ENCODE measurements at places on chromosomes 5 and 9.
A peak's percentile ranks its signal among the peaks of the same experiment; 100 is the strongest.

DNA sequence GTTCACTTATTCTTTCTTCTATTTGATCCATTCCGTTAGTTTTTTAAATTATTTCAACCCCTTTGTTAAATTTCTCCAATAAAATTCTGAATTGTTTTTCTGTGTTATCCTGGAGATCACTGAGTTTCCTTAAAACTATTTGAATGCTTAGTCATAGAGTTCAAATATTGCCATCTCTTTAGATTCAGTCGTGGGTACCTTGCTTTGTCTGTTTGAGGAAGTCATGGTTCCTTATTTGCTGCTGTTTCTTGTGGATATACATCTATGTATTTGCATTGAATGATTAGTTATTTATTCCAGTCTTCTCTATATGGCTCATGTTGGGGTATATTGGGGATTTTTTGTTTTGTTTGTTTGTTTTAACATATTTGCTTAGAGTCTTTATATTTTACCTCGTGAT lies 80.6 kb downstream of the HINT1 start:
- no peak for DNase-seq

GRCh38 chr5:126499278-126499677 lies 76.1 kb downstream of the GRAMD2B start:
- DNase-seq, result peak; percentile 56

DNA sequence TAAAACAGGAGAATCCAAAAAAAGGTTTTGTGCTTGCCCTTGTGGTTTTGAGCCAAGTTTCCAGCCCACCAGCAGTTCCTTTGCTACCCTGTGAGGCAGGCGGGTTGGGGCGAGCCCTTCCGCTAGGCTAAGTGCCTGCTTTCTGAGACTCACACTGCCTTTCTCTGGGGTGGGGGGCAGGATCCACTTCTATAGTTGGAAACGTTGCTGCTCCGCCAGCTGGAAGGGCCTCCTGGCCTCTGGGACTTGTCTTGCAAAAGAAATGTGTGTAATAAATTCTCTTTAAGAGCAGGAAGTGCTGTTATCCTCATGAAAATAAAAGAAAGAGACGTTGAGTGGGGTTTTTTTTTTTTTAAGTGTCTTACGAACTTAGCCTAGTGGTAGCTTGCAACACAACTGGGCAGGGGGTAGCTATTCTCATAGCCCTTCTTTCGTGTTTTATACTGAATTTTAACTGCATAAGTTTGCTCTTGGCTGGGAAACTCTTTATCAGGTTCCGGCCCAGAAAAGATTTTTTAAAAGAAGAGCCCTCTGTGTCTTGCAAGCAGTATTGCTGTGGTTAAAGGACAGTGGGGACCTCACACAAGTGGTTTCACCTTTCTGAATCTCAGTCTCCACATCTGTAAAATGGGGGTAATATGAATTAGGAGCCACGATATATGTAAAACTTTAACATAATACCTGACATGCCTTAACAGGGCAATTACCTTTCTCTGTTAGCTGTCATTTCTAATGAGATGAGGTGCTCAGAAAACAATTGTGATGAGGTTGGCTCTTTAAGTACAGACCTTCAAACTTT lies 19.8 kb downstream of the JADE2 start:
- peak; percentile 86 for DNase-seq

DNA sequence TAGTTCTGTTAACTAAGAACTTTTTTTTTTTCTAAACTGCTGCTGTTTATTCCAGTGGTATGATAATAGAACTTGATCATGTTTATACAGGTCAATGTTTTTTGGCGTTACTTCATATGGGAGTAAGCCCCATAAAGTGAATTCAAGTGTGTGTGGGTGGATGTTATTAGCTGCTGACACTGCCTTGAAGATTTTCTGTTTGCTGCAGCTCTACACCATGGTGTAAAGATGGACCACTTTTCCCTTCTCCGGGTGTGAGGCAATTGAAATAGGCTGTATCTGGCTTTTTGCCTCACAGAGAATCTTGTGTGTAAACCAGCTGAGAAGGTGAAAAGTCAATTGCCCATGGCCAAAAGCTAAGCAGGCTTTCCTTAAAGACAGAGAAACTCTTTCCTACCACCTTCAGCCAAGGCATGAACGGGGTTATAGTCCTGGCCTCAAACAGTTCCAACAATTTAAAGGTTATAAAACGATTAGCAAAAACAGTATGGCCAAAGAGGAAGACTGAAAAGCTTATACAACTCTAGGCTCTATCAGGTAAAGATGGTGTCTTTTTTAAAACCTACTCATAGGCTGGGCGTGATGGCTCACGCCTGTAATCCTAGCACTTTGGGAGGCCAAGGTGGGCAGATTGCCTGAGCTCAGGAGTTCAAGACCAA lies 33.9 kb upstream of the ABCA1 start:
- no peak for DNase-seq

DNA sequence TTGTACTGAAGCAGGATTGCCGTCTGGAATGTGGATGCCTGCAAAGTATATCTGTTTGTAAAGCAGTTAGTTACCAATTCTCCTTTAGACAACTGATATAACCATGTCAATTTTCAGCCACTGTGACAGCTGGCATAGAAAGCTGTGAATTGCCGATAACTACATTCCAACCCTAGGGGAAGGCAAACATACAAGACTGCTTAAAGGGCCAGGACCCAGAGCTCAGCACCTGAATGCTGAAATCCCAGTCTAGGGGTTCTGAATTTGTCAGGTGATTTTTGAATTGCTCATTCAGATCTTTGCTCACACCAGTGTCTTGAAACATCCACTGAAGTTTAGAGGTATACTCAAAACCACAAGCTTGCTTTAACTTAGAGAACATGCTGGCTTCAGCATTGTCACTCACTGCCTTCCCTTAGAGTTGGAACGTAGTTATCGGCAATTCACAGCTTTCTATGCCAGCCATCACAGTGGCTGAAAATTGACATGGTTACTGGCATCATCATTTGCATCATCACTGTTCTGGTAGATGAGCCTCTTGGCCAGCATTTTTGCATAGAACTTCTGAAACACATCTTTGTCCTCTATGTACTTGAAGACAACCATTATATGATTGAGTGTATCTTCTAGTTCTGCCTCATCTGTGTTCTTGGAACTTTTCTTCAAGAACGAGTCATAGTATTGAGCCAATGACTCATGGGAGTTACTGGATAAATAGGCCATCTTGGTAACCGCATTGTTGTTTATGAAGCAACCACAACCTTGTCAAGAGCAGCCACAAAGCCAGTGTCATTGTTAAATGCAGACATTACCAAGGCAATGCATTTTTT lies 82.1 kb downstream of the CCDC192 start:
- DNase-seq, result no peak

DNA sequence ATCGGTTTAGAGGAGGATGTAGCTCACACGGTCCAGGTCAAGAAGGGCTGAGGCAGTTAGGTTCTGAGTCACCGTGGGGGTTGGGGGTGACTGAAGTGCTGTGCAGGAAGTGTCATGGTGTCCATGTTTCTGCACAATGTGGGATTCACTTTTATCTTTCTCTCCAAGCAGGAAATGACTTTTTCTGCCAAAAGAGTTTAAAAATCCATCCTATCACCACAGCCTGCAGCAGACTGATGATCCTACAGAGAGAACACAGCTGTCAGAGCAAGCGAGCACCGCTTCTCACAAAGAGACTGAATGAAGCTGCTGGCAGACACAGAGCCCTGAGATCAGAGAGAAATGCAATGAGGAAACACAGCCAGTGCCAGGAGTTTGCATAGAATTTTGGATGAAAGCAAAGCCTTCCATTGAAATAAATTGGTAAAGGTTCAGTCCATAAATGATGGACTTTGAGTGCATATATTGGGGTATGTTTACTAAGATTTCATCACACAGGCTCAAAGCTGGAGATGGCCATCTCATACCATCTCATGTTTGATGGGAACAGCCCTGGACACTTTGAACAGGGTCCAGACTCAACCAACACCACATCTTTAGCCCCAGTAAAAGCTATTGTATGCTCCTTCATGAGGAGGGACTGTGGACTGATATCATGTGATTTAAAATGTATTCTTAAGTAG lies 213.9 kb upstream of the FBXL7 start:
- no peak for DNase-seq

- DNase-seq, result no peak
Observed at GRCh38 chr9:87655731-87656130, 70.2 kb upstream of the CTSL start.

- DNase-seq, result no peak
Observed at GRCh38 chr5:25975885-25976284, 1062.5 kb downstream of the CDH9 start.

DNA sequence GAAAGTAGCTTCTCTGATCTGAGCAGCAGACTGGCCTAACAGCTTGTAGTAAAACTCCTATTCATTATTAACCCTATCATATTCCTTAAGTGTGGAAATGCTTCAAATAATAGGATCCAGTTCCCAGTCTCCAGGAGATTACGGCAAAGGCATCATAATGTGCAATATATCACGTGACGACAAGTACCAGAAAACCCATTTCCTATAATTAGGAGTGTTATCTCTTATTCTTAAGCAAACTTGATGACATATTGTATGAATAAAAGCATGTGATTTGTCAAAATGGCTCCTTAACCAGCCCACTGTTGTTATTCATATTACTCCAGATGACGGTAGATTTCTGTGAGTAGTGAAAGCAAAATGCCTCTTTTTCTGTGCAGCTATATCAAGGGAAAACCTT lies 2.9 kb downstream of the SV2C start:
- no peak for DNase-seq

- DNase-seq, result no peak
Observed at GRCh38 chr9:21656776-21657674, 145.4 kb upstream of the MTAP start.

DNA sequence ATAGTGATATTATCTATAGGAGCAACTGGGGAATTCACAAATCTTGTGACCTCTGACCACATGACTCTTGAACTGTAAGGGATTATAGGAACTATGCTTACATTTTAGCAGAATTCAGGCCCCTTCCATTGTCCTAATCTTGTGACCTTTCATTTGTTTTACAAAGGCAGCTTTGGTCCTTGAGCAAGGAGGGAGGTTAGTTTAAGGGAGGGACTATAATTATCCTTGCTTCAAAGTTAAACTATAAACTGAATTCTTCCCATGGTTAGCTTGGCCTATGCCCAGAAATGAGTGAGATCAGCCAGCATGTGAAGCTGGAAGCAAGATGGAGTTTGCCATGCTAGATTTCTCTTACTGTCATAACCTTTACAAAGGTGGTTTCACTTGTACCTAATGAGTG lies 51.2 kb downstream of the TARS1 start:
- no peak for DNase-seq

GRCh38 chr5:82295144-82295543 lies 17.0 kb upstream of the RPS23 start:
- no peak for DNase-seq

GRCh38 chr9:107216329-107216728 lies 66.8 kb upstream of the RAD23B start:
- no peak for DNase-seq

GRCh38 chr5:103938146-103938695 lies 375.6 kb upstream of the NUDT12 start:
- no peak for DNase-seq

GRCh38 chr9:128722380-128723351 lies 1.3 kb downstream of the ZDHHC12 start:
- DNase-seq, result no peak

GRCh38 chr5:138829341-138829740 lies 45.8 kb downstream of the LRRTM2 start:
- no peak for DNase-seq

- no peak for DNase-seq
Observed at GRCh38 chr5:58828258-58828657, 245.4 kb downstream of the RAB3C start.

DNA sequence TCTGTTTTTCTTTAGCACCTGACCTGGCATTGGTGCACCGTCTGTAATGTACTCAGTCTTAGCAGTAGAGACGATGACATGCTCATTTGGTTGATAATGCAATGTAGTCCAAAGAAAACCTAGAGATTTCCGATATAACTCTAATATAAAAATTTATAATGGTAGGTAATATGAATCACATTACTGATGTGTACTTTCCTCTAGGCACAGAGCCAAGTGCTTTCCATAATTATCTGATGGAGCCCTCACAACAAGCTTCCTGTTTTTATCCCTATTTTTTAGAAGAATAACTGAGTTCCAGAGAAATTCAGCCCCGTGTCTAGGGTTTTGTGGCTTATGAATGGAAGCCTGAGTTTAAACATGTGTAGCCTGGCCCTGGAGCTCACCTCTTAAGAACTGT lies 53.7 kb downstream of the KDM4C start:
- DNase-seq, result no peak

DNA sequence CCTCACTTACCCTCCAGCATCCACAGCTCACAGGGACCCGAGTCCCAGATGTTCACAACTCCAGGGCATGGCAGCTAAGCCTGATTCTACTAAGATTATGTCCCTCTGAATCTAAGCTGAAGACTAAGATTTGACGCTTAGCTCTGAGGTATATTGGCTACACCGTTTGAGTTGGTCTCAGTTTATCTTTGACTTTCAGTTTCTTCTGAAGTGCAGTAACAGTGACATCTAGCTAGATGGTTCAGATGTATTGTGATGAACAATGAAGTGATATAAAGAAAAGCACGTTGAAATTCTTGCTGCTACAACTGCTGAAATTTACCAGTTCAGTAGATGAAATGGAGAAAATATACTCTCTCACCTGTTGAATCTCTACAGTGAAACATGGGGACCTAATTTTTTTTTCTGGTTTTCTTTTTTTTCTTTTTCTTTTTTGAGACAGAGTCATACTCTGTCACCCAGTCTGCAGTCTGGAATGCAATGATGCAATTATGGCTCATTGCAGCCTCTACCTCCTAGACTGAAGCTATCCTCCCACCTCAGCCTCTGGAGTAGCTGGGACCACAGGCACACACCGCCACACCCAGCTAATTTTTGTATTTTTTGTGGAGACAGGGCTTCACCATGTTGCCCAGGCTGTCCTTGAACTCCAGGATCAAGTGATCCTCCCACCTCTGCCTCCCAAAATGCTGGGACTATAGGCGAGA lies 15.7 kb downstream of the RFK start:
- DNase-seq, result no peak

GRCh38 chr5:113052041-113052795 lies 75.6 kb downstream of the DCP2 start:
- no peak for DNase-seq

- no peak for DNase-seq
Observed at GRCh38 chr9:81237565-81238231, 451.6 kb downstream of the TLE1 start.

- no peak for DNase-seq
Observed at GRCh38 chr5:43416803-43417394, 4.7 kb upstream of the CCL28 start.

- no peak for DNase-seq
Observed at GRCh38 chr9:127105805-127106465, 16.5 kb downstream of the ANGPTL2 start.

- no peak for DNase-seq
Observed at GRCh38 chr5:177132136-177133095, 1.2 kb upstream of the NSD1 start.

DNA sequence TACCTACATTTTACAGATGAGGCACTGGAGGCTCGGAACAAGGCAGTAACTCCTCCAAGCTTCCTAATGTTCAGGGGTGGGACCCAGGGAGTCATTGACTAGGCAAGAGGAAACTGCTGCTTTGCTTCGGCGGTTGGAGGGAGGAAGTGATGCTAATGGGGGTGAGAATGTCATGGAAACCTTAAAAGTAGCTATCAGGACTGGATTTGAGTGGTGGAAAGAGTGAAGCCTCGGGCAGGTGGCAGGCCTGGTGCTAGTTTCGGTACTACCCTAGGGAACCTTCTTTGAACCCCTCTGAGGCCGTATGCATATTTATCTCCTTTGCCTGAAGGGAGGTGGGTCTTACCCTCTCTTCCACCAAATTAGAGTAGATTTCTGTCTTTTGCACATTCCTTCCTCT lies 1.6 kb downstream of the BSPRY start:
- no peak for DNase-seq
